ENCODE measurements at places on chromosomes 7 and 10.

GRCh38 chr7:79502151-79502550 is 48.7 kb upstream of the MAGI2 start:
- no peak for ATAC-seq

DNA sequence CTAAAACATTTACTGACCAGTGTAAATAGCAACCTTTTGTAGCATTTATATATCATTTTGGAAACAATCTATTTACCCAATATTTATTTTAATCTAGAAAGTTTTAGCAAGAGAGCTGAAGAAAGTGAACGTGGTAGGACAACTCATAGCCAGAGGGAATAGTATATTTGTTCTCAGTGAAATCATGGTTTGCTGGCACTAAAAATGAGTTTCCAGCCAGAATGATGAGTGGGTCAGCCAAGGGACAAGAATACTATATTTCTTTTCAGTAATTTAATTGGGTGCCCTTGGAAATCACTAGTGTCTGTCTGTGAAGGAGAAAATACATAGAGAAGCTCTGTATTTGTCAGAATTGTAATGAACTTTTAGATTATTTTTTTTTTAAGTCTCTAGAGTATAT is 74.9 kb downstream of the MINPP1 start:
- ATAC-seq = peak; percentile 26

- ATAC-seq = peak; percentile 96
Observed at GRCh38 chr7:87797798-87798403, 78.3 kb downstream of the SLC25A40 start.

GRCh38 chr7:98049034-98049433 is 57.6 kb upstream of the LMTK2 start:
- no peak for ATAC-seq

- no peak for ATAC-seq
Observed at GRCh38 chr7:39855325-39855674, 94.8 kb upstream of the CDK13 start.

DNA sequence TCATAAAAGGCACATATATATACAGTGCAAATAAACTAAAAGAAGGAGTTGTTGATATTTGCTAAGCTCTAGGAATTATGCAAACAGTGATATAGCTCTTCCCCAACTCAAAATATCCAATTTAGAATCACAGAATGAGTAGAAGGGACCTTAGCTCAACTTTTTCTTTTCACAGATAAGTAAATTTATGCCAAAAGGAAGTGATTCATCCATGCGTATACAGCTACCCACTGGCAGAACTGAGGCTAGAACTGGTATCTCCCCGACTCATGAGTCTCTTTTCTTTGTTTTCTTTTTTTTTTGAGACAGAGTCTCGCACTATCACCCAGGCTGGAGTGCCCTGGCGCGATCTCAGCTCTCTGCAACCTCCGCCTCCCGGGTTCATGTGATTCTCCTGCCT is 54.2 kb upstream of the SVIL start:
- peak; percentile 77 for ATAC-seq

DNA sequence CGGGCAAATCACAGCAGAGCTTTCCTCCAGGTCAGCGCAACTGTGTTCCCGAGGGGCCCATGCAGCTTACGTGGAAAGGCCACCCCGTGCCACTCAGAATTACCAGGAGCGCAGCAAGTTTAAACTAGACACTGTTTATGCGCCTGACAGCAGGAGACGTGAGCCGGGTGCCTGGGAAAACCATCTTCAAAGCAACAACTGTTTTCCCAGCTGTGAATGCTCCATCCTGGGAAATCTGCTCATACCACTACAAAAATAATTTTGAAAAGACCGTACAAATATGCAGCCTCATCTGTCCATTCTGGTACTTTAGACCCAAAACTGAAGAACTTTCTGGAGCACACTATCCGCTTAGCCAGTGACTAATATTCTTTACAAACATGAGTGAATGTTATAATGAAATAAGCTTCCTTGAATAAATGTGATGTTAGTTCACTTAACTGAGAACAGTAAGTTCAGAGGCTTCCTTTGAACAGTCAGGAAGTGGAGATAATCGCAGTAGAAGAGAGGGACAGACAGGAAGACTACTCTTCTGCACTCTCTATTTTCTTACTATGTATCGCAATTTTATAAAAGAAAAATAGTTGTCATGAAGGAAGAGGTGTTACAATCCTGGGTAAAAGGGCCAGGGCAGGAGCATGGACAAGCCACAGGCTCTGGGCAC is 16.7 kb downstream of the GPER1 start:
- ATAC-seq = no peak

DNA sequence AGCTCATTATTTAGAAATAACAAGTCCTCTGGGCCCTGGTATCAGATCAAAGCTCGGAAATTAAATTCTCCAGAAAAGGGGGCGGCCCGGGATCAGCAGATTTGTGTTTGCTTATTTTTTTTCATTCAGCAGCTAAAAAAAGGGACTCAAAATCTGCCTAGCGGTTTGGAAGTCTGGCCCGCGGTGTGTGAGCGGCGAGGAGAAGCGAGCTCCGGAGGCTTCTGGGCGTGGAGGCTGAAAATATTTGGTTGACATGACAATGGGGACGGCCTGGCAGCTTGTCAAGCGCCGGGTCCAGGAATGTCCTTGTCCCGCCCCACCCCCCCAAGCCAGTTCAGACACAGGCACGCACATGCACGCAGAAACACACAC is 43.4 kb downstream of the FOXL3 start:
- ATAC-seq = no peak

- ATAC-seq = no peak
Observed at GRCh38 chr10:1532636-1533035, 204.7 kb downstream of the ADARB2 start.

- no peak for ATAC-seq
Observed at GRCh38 chr10:115321360-115321759, 228.2 kb downstream of the ATRNL1 start.

GRCh38 chr10:126063353-126063791 is 167.0 kb downstream of the FANK1 start:
- peak; percentile 52 for ATAC-seq

GRCh38 chr10:30731963-30732362 is 102.4 kb upstream of the LYZL2 start:
- ATAC-seq = no peak

DNA sequence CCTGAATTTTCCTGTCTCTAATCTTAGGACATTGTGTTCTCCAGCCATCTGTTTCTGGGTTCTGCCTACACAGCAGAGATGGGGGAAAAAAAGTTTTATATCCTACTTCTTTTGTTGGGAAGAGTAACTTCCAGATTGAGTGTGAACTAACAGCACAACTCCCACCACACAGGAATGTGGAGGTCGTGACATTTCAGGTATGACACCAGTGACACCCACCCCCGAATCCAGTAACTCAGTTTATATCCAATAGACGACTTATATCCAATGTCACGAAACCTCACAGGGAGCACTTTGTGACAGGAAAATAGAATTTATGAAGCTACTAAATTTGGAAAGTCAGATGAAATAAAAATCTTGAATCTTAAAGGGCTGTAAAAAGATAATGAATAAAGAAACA is 211.9 kb upstream of the GRM3 start:
- no peak for ATAC-seq

- ATAC-seq = peak; percentile 10
Observed at GRCh38 chr7:32158076-32158475, 87.9 kb upstream of the PDE1C start.

DNA sequence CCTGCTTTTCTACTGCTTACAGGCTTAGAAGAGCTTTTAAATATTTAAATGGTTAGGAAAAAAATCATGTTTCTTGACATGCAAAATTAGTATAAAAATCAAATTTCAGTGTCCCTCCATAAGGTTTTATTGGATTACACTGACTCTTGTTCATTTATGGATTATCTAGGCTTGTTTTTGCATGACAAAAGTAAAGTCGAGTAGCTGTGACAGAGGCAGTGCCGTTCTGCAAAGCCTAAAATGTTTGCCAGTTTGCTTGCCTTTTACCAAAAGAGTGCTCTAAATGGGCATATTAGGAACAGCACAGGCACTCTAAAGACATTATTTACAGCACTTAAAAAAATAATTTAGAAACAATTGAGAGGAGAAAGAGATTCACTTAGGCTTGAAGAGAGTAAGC is 139.6 kb downstream of the TSPAN12 start:
- ATAC-seq = no peak

DNA sequence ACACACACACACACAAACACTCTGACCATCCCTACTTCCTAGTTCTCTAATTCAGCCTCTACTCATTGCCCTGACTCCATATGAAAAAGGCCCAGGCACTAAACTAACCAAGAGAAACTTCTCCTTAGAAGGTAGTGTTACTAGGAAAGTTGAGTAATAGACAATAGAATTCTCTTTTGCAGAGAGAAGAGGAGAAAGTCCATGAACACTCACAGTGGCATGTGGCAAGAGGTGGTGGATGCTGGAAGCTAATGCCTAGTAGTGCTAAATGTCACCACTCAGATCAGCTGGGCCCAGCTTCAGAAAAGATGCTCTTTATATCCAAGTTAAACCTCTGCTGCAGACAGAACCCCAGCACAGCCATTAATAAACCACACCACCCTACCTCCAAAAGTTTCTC is 58.2 kb downstream of the SORBS1 start:
- ATAC-seq = no peak

DNA sequence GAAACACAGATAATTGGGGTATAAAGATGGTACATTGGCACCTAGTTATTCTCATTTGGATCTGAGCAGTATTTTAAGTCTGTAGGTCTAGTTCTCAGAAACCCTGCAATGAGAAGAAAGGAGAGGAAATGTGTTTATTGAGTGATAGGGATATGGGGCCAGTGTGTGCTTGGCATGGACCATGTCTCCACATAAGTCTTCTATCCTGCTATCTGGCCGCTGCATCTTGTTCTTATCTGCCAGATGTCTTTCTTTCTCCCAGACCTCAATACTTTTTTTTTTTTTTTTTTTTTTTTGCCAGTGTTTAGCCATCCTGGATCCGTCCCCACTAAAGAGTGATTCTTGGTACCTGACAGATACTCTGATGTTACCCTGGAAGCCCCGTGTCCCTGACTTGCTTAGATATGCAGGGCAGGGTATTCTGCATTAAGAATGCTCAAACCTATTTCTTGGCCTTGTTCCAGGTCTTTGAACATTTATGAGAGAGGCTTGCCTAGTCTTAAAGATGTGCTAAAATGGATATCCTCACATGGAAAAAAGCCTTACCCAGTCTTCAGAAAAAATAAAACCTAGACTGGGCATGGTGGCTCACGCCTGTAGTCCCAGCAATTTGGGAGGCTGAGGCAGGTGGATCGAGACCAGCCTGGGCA is 10.0 kb downstream of the MTURN start:
- no peak for ATAC-seq

DNA sequence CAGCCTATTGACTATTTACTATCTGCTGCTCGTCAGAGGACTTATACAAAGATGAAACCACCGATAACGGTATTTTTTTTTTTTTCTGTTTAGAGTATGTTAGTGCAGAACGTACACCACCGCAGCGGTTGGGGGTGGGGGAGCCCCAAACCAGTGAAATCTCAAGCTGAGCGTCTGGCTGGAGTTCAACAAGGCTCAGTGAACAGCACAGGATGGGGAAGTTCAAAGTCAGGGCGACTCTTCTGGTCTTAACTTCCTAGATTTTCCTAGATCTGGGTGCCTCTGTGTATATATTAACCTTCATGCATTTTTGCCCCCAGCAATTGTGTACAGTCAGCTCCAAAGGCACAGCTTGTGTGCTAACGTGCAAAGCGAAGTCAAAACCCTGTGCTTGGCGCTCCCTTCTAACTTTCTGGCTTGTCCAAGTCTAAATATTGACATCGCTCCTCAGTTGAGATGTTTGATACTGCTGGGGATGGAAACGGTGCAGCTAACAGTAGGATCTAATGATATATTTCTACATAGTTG is 1.1 kb downstream of the RHOBTB1 start:
- ATAC-seq = peak; percentile 12

DNA sequence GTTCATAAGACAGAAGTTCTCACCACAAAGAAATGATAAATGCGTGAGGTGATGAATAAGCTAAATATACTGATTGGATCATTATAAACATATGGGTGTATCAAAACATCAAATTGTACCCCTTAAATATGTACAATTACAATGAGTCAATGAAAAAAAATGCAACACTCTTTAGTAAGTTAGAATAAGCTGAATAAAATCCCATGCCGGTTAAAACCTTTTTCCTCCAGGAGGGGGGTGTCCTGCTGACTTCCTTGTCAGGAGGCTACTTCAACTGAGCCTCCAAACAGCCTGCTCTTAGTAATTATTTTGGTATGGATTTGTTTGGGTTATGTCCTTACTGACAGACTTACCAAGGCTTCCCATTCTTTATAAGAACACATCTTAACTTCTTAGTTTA is 649.1 kb downstream of the INHBA start:
- no peak for ATAC-seq

DNA sequence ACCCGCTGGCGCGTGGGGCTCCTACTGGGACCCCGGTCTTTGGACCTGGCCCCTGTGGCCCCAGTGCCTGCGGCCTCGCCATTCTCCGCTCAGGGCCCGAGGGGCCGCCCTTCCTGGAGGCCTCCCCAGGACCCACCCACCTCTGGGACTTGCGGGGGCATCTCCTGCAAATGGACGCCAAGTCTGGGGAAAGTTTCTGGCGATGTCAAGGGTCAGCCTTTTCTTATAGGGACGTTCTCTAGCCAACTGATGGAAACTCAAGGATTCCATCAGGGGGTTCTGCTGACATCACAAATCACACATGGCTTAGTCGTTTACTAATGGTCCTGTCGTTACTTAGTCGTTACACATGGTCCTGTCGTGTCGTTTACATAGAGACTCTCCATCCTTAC is 57.7 kb upstream of the RHOBTB1 start:
- ATAC-seq = no peak

- no peak for ATAC-seq
Observed at GRCh38 chr7:42319631-42320030, 82.6 kb upstream of the GLI3 start.

GRCh38 chr7:1019255-1019785 is 25.0 kb upstream of the GPR146 start:
- ATAC-seq = no peak

DNA sequence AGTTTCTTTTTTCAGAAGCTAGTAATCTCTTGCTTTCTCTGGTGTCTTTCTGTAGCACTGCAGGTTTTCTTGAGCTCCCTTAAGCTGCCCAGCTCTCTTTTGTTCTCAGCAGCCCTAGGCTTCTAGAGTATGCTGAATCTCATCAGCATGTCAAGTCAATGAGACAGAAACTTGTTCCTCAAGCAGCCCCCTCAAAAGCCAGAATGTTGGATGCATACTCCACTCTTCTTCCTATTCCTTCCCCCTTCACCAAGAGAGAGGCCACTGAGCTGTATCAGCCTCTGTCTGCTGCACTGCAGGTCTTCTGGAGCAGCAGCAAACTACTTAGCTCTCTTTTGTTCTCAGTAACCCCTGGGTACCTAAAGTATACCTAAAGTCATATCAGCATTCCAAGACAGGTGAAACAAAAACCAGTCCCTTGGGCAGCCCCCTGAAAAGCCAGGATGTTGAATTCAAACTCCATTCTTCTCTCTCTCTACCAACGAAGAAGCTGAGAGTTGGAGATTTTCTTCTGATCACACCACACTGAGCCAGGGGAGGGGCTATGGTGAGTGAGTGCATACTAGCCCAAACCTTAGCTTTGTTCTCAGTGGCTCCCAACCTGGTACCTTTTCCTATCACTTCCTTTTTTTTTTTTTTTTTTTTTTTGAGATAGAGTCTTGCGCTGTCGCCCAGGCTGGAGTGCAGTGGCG is 73.3 kb upstream of the WAC start:
- no peak for ATAC-seq

- ATAC-seq = peak; percentile 70
Observed at GRCh38 chr10:97463363-97464132, 17.6 kb downstream of the ZDHHC16 start.

- no peak for ATAC-seq
Observed at GRCh38 chr7:85341973-85342372, 155.1 kb upstream of the SEMA3D start.

- ATAC-seq = no peak
Observed at GRCh38 chr7:157007470-157008066, 2.9 kb downstream of the MNX1 start.

GRCh38 chr10:6296828-6297251 is 94.1 kb downstream of the PFKFB3 start:
- no peak for ATAC-seq

Data from SK-N-SH treated with all-trans-retinoic acid at 6 μM for 48 hours (cell line).